ENCODE measurements at places on chromosomes 1 and 21. TPM values are rescaled to one million over a fixed set of nuclear protein-coding genes. Genes with fewer than 3 reads are reported as not detected.

- DNase-seq: no peak
These were observed 19.0 kb upstream of the IRF2BP2 start for GRCh38 chr1:234629026-234629425.

PGBD5 gene
- total RNA-seq: 0.05 TPM

GRCh38 chr1:19312782-19313635, 883 bp downstream of the SLC66A1 start:
- DNase-seq: no peak

- DNase-seq: peak; percentile 0
These were observed 255.1 kb upstream of the CXADR start for GRCh38 chr21:17257784-17258183.

LCE5A gene
- total RNA-seq: not detected

DNA sequence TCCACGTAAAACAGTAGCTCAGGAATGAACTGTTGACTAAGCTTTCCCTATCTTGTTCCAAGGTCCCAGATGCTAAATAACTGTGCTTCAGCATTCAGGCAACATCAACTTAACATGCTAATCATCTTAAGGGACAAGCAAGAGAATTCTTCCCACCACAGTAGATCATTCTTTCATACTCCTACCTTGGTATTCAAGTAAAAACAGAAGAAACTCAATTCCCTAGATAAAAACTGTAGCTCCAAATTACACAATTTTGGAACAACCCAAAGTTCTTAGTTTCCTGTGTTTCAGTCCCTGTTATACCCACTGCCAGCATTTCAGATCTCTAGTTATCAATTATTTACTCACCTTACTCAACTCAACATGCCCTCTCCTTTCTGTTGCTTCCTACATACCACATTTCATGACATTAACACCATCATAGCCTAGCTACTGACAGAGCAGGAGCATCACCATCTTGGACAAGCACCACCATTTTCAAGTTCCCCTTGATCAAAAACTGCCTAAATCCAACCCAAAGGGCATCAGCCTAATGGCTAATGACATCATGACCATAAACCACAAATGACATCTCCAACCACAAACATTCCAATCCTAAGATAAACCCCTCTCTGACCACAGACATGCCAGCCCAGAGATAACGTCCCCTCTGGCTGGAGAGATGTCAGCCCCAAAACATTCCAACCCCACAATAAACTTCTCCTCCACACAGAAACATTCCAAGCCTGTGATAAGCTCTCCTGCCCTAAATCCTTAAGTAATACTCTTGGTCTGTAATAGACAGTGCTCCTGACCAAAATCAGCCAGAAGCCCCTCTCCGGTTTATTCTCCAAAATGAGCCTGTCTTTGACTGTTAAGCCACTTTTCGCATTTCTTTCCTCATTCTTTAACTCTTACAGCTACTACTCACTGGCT, 191.2 kb downstream of the RERE start:
- DNase-seq: peak; percentile 68

GRCh38 chr1:37634244-37634991, at the start of gene RSPO1:
TSS of gene RSPO1 (minus strand) at chr1:37634892. CDS start at chr1:37629661, 5,231 bp downstream.
- DNase-seq: peak; percentile 26

GRCh38 chr1:229360420-229360819, 17.6 kb upstream of the CCSAP start:
- DNase-seq: no peak

DNA sequence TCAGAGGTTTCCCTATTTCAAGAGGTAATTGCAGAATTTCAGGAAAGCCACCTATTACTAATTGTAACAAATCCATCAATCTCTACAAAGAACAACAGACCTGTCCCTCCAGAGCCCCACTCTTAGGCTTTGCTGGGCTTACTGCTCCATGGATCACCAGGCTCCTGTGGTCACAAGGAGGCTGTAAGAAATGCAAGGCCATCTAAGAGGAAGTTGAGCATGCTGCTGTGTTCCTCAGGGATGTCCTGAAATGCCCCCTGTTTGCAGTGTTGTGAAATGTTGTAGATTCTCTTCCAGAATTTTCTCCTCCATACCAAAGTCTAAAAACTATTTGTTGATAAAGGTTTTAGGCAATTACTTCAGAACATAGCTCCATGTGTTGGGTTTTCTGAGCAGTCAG, 24.4 kb upstream of the DUSP23 start:
- DNase-seq: no peak

DNASE2B gene
- total RNA-seq: not detected

DNA sequence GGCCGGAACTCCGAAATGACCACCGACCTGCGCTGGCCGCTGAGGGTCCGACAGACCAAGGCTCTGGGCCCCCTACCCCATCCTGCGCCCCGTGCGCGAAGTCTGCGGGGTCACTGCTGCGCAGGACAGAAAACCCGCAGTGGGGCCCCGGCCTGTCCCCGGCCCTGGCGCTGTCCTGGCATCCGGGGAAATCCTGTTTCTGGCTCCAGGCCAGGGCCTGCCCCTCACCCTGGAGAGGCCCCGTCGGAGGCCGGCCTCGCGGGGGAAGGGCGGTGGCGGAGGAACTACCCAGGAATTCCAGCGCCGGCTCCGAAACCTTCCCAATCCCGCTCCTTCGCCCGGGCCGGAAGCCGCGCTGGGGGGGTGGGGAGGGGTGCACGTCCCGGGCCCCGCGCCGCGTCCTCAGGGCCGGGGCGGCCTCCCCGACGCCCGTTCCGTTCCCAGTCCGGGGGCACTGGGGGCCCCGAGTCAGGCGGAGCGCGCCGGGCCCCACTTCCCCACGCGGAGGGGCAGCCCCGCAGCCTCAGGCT, 77.0 kb downstream of the MORN1 start:
- peak; percentile 75 for DNase-seq

CLCNKA gene
- not detected for total RNA-seq

DNA sequence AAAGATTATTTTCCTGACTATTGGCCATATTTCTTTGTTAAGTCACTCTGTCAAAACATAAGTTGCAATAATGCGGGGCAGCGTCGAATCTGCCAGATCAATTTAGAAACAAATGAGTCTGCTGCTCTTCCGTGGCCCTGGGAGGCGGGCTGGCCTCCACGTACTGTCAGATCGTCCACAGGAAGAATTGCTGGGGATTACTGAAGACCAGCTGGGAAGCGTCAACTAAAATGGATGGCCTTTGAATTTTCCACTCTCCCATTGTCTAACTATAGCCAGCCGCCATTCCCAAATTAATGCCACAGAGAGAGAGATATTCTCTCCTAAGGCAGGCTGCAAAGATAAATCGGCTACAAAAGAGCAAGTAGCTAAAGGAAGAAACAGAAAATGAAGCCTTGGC, 560.2 kb downstream of the SMYD3 start:
- no peak for DNase-seq

- peak; percentile 36 for DNase-seq
These were observed 663 bp downstream of the CAMTA1 start for GRCh38 chr1:6785728-6786505.

GRCh38 chr1:223748773-223749733, 36.7 kb downstream of the CAPN2 start:
- DNase-seq: no peak

CASZ1 gene
- total RNA-seq: 1.2 TPM

DNA sequence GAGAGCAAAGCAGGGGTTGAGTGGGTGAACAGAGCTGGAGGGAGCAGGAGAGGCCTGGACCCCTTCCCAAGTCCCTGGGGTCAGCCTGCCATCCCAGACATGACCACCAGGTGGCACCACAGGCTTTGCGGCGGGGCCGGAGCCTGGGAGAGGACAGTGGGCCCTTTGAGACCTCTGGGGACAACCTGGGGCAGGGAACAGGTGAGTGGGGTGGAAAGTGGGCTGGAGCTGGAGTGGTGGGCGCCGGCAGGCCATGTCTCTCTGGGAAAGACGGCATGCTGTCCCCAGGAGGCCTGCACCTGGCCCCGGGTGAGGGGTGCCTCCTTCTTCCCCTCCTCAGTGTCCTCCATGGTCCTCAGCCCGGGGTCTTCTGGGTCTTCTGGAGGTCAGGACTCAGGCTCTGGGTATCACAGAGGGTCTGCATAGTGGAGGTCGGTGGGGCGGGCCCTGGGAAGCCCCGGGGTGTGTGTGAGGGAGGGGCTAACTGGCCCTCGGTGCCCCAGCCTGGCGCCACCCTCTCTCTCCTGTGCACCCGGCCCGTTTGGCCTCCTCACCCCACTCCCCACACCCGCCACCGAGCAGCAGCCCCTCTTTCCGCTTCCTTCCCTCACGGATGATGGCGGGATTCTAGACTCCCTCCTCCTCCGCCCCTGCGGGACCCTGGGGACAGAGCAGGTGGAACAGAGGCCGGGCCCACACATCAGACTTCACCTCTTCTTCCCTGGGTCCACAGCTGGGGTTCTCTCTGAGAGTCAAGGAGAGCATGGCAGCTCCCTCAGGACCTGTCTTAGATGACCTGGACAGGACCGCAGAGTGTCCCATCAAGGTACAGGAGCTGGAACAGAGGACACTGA, 28.5 kb upstream of the PKP1 start:
- peak; percentile 43 for DNase-seq

DNA sequence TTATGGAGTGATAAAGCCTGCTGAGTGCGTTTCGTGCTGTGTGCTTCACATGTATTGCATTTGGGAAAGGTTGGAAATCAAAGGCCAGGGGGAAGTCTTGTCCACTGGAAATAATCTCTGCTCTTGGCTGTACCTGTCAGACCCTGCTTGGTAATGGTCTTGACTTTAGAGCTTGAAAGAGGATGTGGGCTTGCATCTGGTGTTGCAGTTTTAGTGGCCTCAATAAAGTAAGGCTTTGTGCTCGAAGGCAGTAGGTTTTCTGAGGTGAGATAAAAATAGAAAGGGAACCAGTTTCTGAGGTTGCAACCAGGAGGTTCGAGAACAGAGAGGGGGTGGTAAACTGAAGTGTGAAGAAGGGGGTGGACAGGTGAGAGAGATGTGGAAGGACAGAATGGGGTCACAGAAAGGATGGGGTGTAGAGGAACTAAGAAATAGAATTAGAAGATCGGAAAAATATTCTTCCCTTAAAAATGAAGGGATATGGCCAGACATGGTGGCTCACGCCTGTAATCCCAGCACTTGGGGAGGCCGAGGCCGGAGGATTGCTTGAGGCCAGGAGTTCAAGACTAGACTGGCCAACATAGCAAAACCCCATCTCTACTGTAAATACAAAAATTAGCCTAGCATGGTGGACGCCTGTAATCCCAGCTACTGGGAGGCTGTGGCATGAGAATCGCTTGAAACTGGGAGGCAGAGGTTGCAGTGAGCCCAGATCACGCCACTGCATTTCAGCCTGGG, 1.5 kb downstream of the S100PBP start:
- DNase-seq: no peak

KCNA3 gene
- not detected for total RNA-seq

DNA sequence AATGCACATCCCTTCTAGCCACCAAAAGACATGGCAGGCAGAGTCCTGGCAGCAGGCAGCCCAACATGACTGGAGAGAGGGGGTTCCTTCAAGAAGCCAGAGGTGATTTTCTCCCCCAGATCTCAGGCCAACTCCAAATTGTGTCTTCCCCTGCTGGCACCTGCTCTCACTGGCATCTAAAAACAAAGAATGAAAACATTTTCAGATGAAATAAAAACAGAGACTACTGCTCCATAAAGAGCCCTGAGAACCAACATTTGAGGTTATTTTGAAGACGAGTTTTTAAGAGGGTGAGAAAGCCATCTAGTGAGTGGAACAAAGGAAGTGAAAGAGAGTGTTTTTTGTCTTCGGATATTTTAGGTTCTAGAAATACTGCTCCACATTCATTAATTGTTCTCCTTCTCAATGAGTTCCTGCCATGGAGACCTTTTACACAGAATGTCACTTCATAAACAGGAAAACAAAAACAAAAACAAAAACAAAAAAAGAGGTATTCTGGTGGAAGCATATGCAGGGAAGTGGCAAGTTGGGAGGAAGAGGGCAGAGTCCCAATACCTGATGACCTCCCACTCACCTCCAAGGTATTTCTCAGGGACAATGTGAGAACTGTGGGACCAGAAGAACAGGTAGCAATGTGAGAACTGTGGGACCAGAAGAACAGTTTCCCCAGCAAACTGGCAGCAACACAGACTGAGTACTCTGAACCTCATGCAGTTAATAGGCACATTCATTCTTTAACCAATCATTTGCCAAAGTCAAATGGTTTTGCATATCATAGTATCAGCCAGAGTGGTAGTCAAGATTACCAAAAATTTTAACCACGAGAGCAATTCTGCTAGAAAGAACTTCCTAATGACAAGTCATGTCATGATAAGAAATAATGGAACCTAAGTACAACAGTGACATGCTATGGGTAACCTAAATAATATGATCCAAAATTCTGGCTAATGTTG, 50.0 kb downstream of the KIAA0319L start:
- no peak for DNase-seq

- no peak for DNase-seq
These were observed 391.8 kb downstream of the MATN1 start for GRCh38 chr1:30331415-30332065.

LORICRIN gene
- not detected for total RNA-seq

SRGAP2B gene
- 5.6 TPM for total RNA-seq

DNA sequence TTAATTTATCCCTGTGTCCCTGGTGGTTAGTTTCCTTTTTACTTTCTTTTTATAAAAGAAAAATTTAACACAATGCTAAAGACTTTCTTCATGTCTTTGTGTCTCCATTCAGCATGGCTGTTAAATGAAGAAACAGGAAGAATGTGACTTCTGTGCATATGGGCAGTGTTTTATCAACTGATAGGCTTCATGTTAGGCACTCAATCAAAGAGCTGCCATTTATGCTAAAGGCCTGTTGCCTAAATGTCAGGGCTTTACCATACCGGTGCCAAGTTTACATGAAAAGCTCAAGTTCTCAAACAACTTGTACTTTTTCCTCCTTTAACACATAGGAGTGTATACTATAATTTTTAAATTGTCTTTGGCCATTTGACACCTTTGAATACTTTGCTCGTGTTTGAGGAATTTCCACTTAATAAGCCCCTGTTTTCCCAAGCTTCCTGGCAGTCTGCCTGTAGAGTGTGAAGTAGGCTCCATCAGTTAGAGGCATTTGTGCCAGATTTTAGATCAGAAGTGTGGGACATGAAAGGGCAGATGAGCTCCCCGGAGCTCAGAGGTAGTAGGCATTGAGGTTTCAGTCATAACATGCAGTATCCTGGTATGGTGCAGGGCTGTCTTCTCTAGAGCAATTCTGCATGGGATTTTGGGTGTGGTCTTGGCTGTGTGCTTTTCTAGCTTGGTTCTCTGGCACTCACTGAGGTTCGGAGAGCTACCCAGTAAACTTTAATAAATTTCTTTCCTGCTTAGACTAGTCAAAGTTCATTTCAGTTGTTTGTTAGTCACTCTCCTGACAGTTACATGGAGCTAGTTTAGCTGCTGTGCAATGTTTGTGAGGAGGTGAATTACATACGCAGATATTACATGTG, 119.0 kb downstream of the LEPR start:
- DNase-seq: no peak

GRCh38 chr1:233105225-233105624, 154.8 kb downstream of the NTPCR start:
- no peak for DNase-seq

DNA sequence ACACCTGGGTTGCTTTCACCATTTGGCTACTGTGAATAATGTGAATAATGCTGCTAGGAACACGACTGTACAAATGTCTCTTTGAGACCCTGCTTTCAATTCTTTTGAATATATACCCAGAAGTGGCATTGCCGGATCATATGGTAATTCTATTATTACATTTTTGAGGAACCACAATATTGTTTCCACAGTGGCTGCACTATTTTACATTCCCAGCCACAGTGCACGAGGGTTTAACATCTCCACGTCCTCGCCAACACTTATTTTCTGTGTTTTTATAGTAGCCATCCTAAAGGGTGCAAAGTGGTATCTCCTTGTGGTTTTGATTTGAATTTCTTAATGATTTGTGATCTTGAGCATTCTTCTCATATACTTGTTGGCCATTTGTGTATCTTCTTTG, 15.7 kb downstream of the FHAD1 start:
- DNase-seq: no peak

APCS gene
- total RNA-seq: not detected

- DNase-seq: no peak
These were observed 5.2 kb upstream of the BACH1 start for GRCh38 chr21:29293495-29293894.
